ENCODE measurements at places on chromosomes 4 and X.
A peak's percentile ranks its signal among the peaks of the same experiment; 100 is the strongest.

DNA sequence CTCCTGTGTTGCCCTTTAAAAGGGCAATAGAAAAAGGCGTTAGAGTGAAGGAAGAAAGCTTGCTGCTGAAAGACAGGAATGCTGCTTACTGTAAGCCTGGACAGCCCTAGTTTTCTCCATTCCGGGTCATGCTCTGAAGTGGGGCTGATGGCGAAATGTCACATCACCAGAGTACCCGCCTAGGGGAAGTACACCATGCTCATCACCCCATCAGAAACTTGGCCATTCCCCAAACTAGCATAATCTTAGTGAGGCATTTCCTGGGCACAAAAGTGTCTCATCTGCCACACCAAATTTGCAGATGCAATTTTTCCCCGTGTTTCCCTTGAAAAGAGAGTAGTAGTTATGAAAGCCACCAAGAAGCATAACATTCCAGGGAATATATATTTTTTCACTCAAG is 47.8 kb upstream of the CAMK2D start:
- DNase-seq: no peak

DNA sequence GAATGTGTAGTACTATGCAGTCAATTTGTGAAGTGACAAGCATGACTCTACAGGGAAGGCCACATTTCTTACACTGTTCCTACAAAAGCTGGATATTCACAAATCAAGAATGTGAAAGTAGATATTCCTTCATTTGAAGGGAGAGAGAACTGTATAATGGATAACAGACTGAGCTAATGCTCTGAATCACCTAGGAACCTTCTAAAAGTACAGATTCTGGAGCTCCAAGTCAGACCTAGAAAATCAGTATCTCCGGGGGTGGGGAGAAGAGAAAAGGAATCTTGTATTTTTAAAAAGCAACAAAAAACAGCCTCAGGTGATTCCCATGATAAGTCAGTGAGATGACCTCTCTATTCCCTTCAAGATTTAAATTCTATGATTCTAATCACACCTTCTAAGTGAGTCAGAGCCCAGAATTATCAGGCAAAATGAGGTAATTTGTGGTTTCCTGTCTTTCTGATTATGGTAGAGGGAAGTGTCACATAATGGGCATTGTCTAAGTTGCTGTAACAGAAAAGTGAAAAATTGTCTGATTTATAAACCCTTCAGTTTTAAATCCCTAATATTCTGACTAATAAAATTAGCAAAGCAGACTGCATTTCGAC is 80.9 kb downstream of the IL21 start:
- no peak for DNase-seq

- no peak for DNase-seq
Observed at GRCh38 chrX:119687661-119688413, 5.1 kb downstream of the SEPTIN6 start.

GRCh38 chrX:133555782-133556458 is 140.6 kb upstream of the GPC4 start:
- no peak for DNase-seq

DNA sequence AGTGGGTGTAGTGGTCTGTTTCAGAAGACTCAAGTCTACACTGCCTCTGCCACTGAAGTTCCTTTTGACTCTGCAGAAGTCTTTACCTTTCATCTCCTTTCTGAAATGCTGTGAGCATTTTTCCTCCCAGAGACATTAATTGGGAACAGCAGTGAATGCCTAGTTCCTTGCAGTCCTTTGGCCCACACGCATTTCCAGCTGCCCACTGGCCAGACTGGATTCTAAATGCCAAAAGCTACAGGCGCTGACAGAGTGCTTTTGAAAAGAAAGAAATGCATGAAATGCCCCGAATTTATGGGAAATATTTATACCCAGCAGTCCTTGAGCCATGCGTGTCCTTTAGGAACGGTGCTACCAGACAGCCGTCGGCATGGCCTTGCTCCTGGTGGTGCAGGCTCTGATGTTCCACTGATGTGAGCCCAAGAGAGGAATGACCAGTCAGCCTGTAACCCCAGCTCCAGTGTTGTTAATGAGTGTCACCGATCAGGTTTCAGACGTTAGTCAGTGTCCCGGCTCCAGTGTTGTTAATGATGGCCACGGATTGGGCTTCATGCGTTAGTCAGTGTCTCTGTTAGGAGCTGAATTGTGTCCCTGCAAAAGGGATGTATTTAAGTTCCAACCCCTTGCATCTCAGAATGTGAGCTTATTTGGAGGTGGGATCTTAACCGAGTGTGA is 132.6 kb downstream of the TBL1X start:
- no peak for DNase-seq

DNA sequence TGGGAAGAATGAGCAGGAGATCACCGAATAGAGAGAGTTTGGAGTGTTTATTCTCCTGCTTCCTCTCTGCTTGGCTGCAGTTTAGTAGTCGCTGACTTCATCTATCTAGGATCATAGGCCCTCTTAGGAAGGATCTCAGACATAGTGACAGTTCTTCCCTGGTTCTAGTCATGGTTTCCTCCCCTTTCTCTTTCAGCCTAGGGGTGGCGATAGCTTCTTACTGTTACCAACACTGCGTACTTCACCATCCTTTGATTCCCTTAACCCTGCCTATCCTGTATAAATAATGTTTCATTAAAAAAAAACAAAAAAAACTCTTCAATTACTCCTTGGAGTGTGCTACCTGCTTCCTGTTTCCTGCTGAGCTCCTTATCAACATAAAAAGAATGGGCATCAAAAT is 103.8 kb downstream of the DDX53 start:
- no peak for DNase-seq

GRCh38 chr4:39032218-39033085 is at the start of gene TMEM156:
Gene TMEM156, minus strand, starts transcription at chr4:39032409. Its CDS starts 96 bp downstream, at chr4:39032313.
- peak; percentile 42 for DNase-seq

GRCh38 chr4:67019686-67020437 is 525.4 kb downstream of the CENPC start:
- no peak for DNase-seq

DNA sequence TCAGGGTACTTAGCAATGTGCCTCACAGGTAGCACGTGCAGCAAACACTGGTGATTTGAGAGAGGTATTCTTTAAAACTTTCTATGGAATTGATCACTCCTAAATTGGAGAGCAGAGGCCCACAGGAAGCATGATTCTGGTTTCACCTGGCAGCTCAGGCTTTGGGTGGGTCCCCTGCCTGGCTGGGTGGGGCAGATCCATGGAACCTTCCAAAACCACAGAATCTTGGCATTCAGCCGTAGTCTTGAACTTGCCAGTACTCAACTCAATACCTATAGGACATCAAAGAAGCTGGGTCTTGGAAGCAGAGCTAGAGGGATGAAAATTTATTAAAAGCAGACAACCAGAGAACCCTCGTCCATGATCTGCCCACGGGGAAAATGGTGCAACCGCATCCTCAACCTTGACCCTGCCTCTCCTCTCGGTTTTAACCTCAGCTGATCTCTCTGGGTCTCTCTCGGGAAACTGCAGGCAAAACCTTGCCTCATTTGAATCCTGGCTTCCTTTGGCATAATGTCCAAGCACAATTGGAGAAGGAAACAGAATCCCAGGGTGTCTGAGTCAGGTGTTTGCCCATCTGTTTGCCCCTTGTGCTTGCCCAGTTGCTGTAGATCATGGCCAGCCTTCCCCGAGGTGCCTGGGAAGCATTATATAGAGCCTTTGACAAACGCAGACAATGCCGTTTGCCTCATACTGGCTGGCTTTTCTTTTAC is 22.9 kb downstream of the OTOP1 start:
- DNase-seq: no peak

GRCh38 chrX:110081320-110081719 is 78.4 kb downstream of the TMEM164 start:
- DNase-seq: no peak

DNA sequence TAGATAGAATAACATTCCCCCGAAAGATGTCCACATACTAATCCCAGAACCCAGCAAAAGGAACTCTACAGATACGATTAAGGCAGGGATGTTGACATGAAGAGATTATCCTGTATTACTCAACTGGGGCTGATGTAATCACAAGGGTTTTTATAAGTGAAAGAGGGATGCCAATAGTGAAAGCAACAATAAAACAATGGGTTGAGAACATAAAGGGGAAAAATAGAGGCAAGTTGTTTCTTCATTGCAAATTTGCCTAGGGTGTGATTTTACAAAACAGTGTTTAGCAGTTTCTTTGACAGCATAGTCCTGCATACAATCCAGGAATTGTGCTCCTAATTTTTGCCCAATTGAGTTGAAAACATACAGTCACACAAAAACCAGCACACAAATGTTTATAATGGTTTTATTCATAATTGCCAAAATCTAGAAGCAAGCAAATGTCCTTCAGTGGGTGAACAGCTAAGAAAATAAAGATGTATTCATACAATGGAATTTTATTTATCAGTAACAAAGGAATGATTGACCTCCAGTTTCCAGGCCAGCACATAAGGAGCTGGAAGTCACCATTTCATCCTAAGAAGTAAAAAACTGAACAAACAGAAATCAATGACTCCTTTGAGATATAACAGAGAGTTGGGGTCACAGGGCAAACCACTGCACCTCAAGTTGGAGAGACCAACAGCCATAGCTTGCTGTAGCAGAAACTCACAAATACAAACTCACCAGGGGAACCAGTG is 107.2 kb downstream of the CENPC start:
- DNase-seq: no peak

- peak; percentile 39 for DNase-seq
Observed at GRCh38 chrX:135477576-135477975, 42.9 kb upstream of the INTS6L start.

DNA sequence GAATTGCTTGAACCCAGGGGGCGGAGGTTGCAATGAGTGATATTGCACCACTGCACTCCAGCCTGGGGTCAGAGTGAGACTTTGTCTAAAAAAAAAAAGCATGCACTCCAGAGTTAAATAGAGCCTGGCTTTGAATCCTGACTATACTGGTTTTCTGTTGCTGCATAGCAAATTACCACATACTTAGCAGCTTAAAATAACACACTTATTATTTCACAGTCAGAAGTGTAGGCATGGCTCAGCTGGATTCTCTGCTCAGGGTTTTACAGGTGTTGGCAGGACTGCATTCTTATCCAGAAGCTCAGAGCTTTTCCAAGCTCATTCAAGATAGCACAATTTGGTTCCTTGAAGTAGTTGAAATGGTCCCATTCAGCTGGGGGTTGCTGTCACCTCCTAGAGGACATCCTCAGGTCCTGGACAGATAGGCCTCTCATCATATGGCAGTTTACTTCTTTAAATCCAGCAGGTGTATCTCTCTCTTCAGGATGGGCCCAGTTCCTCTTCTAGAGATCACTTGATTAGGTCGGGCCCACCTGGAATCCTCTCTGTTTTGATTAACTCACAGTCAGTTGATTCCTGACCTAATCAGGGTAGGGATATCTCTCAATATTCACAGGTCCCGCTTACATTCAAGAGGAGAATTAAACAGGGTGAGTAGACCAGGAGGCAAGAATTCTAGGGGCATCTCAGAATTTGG is 26.8 kb downstream of the DOCK11 start:
- DNase-seq: no peak

DNA sequence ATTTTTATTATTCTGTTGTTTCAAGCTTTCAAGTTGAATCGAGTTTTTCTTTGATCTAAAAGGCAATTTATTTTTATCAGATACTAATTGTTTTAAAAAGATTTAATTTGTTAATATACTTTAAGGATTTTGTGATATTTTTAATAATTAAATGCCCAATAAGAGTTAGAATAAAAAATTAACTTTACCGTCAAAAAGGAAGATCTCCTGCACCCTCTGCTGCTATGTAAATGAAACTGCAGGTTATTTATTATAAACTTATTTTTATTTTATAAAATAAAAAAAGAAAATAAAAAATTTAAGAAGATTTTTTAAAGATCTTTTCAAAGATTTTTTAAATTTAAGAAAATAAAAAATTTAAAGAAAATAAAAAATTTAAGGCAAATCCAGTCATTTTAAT is 166.1 kb downstream of the CCSER1 start:
- no peak for DNase-seq

- no peak for DNase-seq
Observed at GRCh38 chr4:126411047-126411446, 1096.3 kb downstream of the FAT4 start.
